ENCODE measurements at places on chromosomes 4 and X. TPM values are rescaled to one million over a fixed set of nuclear protein-coding genes. Genes with fewer than 3 reads are reported as not detected.
A peak's percentile ranks its signal among the peaks of the same experiment; 100 is the strongest.

DNA sequence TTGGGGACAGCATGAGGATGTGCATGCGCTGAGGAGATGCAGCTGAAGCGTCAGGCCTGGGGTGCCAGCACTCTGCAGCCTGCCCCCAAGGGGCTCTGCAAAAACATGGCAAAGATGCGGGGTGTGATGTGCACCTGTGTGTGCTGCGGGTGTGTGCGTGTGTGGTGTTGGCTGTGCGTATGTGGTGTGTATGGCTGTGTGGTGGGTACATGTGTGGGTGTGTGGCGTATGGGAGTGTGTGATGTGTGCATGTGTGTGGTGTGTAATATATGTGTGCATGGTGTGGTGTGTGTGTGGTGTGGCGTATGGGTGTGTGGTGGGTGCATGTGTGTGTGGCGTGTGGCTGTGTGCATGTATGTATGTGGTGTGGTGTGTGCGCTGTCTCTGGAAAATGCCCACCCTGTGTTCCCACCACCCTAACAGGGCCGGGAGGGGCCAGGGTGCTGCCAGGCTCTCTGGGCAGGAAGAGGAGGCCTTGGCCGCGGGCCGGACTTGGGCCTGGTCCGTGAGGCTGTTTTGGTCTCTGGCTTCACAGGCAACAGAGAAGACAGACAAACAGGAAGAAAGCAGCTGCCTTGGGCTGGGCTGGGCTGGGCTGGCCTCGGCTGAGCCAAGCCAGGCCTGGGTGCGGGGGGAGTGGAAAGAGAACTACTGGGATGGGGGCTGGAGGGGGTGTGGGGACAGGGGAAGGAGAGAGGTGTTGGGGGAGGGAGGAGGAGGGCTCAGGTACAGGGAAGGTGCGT is 1.1 kb upstream of the AVPR2 start:
- DNase-seq = no peak

DNA sequence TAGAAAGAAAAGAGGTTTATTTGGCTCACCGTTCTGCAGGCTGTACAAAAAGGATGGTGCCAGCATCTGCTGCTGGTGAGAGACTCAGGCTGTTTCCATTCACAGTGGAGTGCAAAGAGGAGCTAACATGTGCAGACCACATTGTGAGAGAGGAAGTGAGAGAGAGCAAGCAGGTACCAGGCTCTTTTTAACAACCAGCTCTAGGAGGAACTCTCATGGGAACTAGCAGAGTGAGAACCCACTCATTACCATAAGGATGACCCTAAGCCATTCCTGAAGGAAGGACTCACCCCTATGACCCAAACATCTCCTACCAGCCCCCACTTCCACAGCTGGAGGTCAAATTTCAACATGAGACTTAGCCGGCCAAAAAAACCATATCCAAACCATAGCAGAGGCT is 158.6 kb upstream of the ADGRL3 start:
- DNase-seq = no peak

DNA sequence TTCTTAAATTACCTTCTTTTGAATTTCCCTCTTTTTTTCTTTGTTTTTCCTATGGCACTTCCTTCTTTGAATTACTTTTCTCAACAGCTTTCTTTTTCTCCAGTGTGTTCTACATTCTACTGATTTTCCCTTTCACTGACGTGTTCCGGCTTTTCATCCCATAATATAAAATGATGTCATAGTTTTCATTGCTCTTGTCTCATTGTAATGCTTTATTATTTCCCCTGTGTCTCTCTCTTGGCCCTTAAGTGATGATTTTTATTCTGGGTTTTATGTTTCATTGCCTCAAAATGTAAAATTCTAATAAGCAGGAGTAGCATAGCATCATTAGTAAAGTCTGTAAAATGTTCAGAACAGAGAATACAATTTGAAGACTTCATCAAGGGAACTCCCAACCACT is 299.3 kb downstream of the KCTD8 start:
- no peak for DNase-seq

GRCh38 chr4:169236873-169237626 is 33.7 kb downstream of the SH3RF1 start:
- no peak for DNase-seq

The TEX13A gene
- not detected for total RNA-seq

The ARR3 gene
- not detected for total RNA-seq

The CT45A10 gene
- total RNA-seq = not detected

GRCh38 chrX:17164941-17165340 is 210.1 kb upstream of the NHS start:
- no peak for DNase-seq

DNA sequence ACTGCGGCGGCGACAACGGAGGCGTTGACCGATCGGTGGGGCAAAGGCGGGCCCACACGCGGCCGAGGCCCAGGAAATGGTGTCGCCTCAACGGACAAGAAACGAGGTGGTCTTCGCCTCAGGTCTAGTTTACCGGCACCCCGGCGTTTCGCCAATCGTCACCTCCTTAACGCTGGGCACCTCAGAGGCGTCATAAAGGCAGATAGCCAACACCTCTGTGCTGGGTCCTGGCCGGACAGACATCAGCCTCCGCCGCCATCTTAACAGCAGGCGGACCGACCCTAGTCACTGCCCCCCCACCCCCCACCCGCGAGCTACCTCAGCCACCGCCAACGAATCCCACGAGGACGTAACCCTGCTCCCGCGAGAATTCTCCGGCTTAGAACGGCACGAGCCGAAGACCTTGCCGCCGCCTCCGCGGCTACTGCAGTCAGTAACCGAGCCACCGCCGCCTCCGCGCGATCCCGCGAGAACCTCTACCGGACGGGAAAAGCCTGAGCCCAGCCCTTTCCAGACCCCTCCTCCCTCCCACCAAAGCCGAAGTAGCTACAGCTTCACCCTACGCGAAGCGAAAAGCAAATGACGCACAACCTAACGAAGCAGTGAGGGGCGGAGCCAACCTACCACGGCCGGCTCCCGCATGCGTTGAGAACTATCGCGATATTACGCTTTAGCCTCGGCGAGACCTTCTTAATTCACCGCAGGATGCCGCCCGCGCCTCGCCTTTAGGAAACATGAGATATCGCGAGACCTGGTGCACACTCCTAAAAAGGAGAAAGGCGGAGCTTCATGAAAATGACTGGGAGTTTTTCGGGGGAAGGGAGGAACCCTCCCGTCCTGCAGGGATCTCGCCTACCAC is 2.7 kb downstream of the HUWE1 start:
- peak; percentile 96 for DNase-seq

GRCh38 chr4:845836-846251 is 19.9 kb upstream of the CPLX1 start:
- no peak for DNase-seq
